Upper lobe of right lung (tissue), 1 donor: ENCODE measurements at places on chromosomes 7 and 10. TPM values are rescaled to one million over a fixed set of nuclear protein-coding genes. Genes with fewer than 3 reads are reported as not detected.
A peak's percentile ranks its signal among the peaks of the same experiment; 100 is the strongest.

DNA sequence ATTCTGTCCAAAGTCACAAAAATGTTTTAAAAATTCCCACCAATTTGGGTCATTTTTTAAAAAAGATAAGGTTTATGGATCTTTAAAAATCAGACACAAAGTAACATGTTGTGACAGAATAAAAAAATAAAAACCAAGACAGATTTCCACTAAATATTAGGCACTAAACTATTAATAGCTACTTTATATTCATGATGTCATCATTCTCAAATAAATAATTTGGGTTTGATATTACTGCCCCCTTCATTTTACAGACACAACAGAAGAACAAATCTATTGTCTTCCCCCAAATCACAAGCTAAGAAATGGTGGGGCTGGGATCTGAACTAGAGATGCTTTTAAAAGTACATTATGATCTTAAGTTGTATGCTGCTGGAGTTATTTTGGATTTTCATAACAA lies 119.4 kb downstream of the MICU1 start:
- no peaks in the 10 kb centered on the region for H3K4me1 ChIP-seq
- no peak overlapping the region for H3K27ac ChIP-seq
- H3K36me3 ChIP-seq, result no peaks in the 10 kb centered on the region
- no peak overlapping the region for H3K4me3 ChIP-seq

DNA sequence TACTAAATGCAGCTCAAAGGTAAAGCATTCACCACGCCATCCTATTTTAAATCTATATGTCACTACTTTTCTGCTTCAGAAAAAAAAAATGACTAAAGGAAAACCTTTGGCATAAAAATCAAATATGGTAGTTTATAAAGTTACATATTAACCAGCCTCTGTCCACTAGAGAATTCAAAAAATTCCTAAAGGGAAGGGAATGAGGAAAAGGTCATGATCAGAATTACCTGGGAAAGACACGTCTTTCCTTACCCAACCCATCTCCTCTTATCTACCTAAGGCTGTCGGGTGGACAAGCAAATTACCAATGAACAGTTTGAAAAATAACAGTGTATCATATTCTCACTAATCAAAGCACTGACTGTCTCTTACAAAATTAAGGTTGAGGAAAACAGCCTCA lies 100.7 kb upstream of the TMEM106B start:
- no peak for DNase-seq
- H3K27ac ChIP-seq, result no peak overlapping the region
- H3K4me1 ChIP-seq, result no peaks in the 10 kb centered on the region
- peaks cover 16% of the 10 kb centered on the region for H3K27me3 ChIP-seq
- H3K36me3 ChIP-seq, result no peaks in the 10 kb centered on the region
- no peak overlapping the region for H3K4me3 ChIP-seq

- no peaks in the 10 kb centered on the region for H3K4me1 ChIP-seq
- DNase-seq, result peak; percentile 42
- no peak overlapping the region for H3K4me3 ChIP-seq
Measured at GRCh38 chr7:1975581-1975980, 257.2 kb downstream of the MAD1L1 start.

GRCh38 chr10:124302951-124303505 lies 115.7 kb downstream of the OAT start:
- H3K4me1 ChIP-seq, result no peaks in the 10 kb centered on the region
- peak; percentile 47 for DNase-seq
- no peaks in the 10 kb centered on the region for H3K27me3 ChIP-seq
- H3K36me3 ChIP-seq, result no peaks in the 10 kb centered on the region
- no peak overlapping the region for H3K27ac ChIP-seq

- no peak overlapping the region for H3K27ac ChIP-seq
- H3K36me3 ChIP-seq, result no peaks in the 10 kb centered on the region
Measured at GRCh38 chr7:30411173-30411572, 67.4 kb downstream of the NOD1 start.

DNA sequence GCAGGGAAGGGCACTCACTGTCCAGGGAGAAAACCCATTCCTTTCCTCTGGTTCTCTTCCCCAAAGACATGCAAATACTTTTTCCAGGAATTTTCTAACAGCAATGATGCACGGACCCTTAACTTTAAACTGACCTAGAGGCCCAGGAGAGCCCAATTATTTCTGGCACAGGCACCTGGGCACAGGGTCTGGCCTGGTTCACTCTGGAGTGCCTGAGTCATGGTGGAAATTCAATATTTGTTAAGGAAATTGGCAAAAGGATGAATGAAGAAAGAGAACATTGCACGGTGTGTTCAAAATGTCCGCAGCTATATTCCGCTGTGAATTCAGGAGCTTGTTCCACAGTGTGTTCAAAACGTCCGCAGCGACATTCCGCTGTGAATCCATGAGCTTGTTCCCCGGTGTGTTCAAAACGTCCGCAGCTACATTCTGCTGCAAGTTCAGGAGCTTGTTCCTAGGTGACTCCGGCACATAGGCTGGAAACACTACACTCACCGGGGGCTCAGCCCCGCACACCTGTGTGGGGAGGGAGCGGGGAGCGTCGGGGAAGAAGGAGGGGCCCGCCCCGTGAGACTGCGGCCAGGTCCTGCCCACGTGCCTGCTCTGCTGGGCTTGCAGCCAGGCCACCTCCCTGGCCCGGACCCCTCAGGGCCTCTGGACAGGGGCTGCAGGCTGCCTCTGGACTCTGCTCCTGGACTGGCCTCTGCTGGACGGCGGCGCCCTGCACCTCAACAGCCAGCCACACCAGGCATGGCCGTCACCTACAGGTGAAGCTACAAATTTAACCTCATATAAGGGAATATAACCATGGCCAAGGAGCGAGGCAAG lies 72.0 kb upstream of the FAM20C start:
- H3K4me1 ChIP-seq, result peaks cover 16% of the 10 kb centered on the region
- no peaks in the 10 kb centered on the region for H3K36me3 ChIP-seq
- peak overlapping the region; percentile 70 for H3K27ac ChIP-seq
- no peak overlapping the region for H3K4me3 ChIP-seq

Gene GPR141
- total RNA-seq, result 4.0 TPM

Gene LRRN3
- total RNA-seq, result 8.9 TPM

Gene FAM25A
- total RNA-seq, result not detected

Gene OR6B1
- total RNA-seq, result not detected

Gene TBRG4
- 59.4 TPM for total RNA-seq

Gene GPER1
- 11.1 TPM for total RNA-seq
